ENCODE measurements at places on chromosomes 12 and 14. TPM values are rescaled to one million over a fixed set of nuclear protein-coding genes. Genes with fewer than 3 reads are reported as not detected.

- no peak overlapping the region for H3K27ac ChIP-seq
- H3K27me3 ChIP-seq: no peaks in the 10 kb centered on the region
- peaks cover 2% of the 10 kb centered on the region for H3K4me1 ChIP-seq
- no peak for DNase-seq
- no peaks in the 10 kb centered on the region for H3K36me3 ChIP-seq
- H3K4me3 ChIP-seq: no peak overlapping the region
Observed at GRCh38 chr12:101902641-101903040, 25.3 kb downstream of the DRAM1 start.

MGAT4C gene
- not detected for polyA plus RNA-seq

NUAK1 gene
- polyA plus RNA-seq: not detected

DNA sequence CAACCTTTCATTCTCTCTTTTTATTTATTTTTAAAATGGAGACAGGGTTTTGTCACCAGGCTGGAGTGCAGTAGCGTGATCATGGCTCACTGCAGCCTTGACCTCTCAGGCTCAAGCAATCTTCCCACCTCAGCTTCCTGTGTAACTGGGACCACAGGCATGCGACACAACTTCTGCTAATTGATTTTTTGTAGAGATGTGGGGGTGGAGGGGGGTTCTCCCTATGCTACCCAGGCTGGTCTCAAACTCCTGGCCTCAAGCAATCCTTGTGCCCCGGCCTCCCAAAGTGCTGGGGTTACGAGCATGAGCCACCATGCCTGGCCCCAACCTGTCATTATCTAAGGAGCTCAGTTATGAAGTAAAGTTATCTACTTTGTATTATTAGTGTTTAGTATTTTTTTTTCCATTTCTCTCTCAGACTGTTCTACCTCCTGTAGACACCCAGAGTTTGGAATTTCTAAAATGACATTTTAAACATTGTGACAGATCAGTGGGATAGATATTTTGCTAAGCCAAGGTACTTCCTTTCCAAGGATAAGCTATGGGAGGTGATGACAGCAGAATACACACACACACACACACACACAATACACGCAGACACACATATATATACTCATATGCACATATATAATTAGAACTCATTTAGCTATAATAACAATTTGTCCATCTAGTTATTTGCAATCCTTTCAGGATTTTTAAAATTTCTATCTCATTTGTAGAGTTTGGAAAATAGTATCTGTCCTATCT, 2.1 kb upstream of the USP44 start:
- peaks cover 42% of the 10 kb centered on the region for H3K4me1 ChIP-seq
- H3K27ac ChIP-seq: peak overlapping the region; percentile 92
- no peak for DNase-seq
- H3K4me3 ChIP-seq: peak overlapping the region; percentile 87
- no peaks in the 10 kb centered on the region for H3K36me3 ChIP-seq

DNA sequence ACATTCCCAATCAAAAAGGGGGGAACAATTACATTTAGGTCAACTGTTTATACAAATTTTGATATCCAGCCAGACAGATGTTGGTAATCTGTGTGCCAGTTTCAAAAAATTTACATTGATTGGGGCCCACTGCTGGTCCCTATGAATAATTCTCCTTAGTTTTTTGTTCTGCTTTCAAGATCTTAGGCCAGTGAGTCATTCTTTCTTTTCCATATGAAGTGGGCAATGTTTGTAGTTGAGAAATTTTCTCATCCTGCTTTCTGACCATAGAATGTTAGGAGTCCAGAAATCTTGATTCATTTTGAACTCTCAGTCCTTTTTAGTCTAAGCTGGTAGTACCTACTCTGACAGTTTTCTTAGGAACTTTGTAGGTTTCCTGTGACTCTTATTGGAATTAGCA, 244.3 kb downstream of the DIO2 start:
- H3K27me3 ChIP-seq: no peaks in the 10 kb centered on the region
- H3K4me1 ChIP-seq: no peaks in the 10 kb centered on the region

GRCh38 chr14:76904740-76905569, 78.7 kb downstream of the LRRC74A start:
- peak; percentile 66 for DNase-seq
- H3K27me3 ChIP-seq: peaks cover 3% of the 10 kb centered on the region
- H3K4me3 ChIP-seq: peak overlapping the region; percentile 70

- H3K4me3 ChIP-seq: no peak overlapping the region
- DNase-seq: no peak
- no peaks in the 10 kb centered on the region for H3K27me3 ChIP-seq
- H3K36me3 ChIP-seq: peaks cover 30% of the 10 kb centered on the region
- peak overlapping the region; percentile 54 for H3K27ac ChIP-seq
Observed at GRCh38 chr12:42370013-42370412, 44.0 kb downstream of the PPHLN1 start.

DNA sequence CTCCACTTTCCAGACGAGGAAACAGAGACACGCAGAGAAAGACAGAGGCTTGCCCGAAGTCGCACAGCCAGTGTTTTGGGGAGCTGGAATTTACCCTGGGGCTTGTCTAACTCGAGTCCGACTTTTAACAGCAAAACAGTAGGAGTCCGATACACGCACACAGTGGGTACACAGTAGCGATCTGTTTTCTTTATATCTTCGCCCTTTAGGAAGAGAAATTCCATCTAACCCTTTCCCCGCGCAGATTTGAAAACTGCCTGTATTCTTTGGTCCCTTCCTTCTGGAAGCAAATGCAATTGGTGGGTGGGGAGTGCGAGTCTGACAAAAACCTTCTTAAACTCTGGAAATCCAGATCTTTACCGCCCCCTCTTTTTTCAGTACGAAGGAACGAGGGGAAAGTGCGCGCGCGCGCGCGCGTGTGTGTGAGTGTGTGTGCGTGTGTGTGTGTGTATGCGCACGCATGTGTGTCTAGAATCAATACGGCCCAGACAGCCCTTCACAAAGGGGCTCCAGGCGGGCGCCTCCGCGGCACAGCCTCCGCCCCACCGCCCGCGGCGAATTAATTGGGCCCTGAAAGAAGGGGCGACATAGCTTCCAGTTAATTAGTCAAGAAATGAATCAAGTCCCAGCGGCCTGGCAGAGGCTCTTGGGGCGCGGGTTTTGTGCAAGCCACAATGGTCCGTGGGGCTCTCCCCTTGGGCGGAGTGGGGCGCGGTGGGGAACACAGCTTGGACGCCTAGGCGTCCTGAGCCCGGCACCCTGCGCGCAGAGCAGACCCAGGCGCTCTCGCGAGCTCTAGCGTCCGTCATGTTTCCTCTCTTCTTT, 14.0 kb upstream of the TBX3 start:
- peaks cover 53% of the 10 kb centered on the region for H3K27me3 ChIP-seq
- peaks cover 1% of the 10 kb centered on the region for H3K4me1 ChIP-seq

CCDC77 gene
- polyA plus RNA-seq: 3.4 TPM

GRCh38 chr14:54700717-54701116, 133.8 kb downstream of the SAMD4A start:
- H3K27me3 ChIP-seq: no peaks in the 10 kb centered on the region
- no peak overlapping the region for H3K4me3 ChIP-seq
- no peak for DNase-seq
- no peak overlapping the region for H3K27ac ChIP-seq
- no peaks in the 10 kb centered on the region for H3K4me1 ChIP-seq
- H3K36me3 ChIP-seq: no peaks in the 10 kb centered on the region
